ENCODE measurements at places on chromosomes 1 and 21.

GRCh38 chr1:47624531-47624930, 186.7 kb downstream of the FOXD2 start:
- DNase-seq = no peak

DNA sequence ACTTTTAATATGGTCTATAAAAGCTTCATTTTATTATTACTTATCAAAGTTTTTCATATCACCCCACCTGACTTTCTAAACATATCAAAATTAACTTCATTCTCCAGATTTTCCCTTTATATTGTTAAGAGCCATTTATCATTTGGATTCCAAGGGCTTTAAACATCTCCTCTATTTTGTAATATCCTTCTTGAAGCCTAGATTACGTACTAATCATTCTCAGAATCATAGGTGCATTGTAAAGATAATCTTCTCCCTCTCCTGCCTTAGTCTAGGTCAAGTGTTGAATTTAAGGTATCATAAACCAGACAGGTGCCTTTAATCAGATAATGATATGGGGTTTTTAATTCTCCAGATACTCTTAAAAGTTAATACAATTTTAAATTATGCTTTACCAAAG, 128.3 kb downstream of the LRRC40 start:
- no peak for DNase-seq

GRCh38 chr1:24386241-24386640, 27.3 kb downstream of the STPG1 start:
- no peak for DNase-seq

DNA sequence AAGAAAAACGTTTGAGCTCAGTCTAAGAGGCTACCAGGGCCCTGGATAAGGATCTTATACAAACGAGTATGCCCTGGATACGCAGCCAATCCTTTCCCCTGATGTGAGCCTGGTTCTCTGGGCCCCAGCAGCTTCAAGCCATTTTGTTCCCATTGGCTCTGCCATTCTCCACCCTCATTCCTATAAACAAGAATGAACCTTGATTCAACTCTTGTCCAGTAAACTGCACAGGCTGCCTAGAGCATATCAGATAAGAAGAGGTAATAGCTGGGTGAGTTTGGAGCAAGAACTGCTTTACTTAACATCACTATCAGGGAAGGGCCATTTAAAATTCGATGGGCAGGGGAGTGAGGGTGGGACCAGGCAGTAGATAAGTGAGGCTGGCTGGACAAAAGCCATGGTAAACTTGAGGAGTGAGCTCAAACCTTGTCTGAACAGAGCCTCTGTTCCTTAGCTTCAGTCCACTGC, 11.3 kb downstream of the BTG2 start:
- no peak for DNase-seq

GRCh38 chr1:234515411-234515810, 36.4 kb upstream of the TARBP1 start:
- no peak for DNase-seq

DNA sequence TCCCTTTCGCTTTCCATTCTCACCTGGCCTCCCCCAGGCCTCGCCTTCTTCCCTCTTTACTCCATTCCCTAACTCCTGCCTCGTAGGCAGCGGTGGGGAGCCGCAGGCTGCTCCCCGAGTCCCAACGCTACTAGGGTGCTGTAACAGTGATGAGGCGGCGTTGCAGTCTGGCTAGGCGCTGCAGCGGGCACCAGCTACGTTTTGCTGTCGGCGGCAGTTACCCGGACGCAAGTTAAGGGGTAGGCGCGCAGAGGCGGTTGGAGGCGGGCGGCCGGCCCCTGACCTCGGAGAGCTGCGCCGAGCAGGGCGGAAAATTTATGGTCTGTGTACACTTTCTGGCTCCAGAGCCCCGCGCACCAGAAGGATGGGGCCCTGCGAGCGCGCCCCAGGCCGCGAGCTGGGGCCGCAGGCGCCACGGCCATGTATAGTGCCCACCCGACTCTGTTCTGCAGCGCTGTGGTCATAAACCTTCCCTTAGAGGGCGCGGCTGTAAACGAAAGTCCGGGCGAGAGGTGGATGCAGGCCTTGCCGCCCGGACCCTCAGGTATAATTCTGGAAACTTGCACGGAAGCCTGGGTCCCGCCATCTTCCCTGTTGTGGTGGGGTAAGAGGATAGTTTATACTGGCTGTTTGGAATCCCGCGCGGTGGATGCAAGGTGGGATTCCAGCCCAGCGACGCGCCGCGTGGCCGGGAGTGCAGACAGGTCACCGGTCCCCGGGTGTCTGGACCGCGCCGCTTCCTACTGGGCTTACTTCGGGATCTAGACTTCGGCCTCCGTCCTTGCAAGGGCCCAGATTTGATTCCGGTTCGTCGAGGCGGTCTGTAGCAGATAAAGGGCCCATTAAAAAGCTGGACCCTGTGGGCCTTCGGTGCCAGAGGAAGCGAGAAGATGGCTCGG, 15.0 kb downstream of the HLX start:
- DNase-seq = no peak

- no peak for DNase-seq
Observed at GRCh38 chr1:46536527-46536926, 14.9 kb downstream of the KNCN start.

DNA sequence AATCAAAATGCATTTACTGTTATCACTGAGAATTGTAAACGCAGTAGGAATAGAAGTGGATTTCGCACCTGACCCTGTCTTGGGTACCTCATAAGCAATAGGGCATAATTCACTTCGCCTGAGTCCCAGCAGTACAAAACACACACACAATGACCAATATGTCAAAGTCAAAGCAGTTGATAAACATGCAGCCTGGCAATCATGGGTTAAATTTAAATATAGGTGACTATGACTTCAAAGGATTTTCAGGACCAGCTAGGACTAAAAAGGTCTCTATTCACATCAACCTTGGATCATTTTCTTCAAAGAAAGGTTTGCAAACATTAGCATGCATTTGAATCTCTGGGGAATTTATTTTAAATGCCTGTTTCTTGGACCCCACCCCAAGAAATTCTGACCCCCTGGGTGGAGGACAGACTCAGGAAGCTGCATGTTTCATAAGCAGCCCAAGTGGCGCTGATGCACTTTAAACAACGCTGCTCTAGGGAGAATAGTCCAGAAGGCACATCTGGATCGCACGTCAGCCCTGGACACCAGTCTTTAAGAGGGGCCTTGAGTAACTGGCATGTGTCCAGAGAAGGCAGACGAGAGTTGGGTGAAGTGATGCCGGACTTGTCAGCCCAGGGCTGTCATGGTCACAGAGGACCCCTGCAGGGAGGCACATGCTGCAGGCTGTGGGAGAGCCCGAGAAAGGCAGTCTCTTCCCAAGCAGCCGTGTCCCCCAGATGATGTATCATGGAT, 55.7 kb upstream of the EFHD2 start:
- DNase-seq = no peak

Measured in activated CD4-positive, CD25-positive, alpha-beta regulatory T cell treated with anti-CD3 and anti-CD28 coated beads, Interleukin-2, amount 50 U/mL, for 72 hours (primary cell).